A549 treated with Mapracorat at 1 μM for 4 hours (cell line): ENCODE measurements at places on chromosomes 16 and 17. TPM values are rescaled to one million over a fixed set of nuclear protein-coding genes. Genes with fewer than 3 reads are reported as not detected.

AP1G1 gene
- 40.3 to 50.3 TPM (median 44.1 TPM) in 5 replicates for total RNA-seq

CCL7 gene
- total RNA-seq, result 0.34 to 0.38 TPM in 2 of 5 replicates, not detected in the others

PPL gene
- 3.4 to 4.6 TPM (median 3.8 TPM) in 5 replicates for total RNA-seq

BMERB1 gene
- total RNA-seq, result 77.3 to 92.1 TPM (median 82.9 TPM) in 5 replicates
